ENCODE measurements at places on chromosomes 11 and 22.

GRCh38 chr11:11568651-11569229 lies 53.1 kb downstream of the GALNT18 start:
- DNase-seq = no peak

GRCh38 chr11:33040033-33040861 lies 875 bp downstream of the TCP11L1 start:
- DNase-seq = no peak

- no peak for DNase-seq
Measured at GRCh38 chr11:90204832-90205646, 17.8 kb downstream of the CHORDC1 start.

DNA sequence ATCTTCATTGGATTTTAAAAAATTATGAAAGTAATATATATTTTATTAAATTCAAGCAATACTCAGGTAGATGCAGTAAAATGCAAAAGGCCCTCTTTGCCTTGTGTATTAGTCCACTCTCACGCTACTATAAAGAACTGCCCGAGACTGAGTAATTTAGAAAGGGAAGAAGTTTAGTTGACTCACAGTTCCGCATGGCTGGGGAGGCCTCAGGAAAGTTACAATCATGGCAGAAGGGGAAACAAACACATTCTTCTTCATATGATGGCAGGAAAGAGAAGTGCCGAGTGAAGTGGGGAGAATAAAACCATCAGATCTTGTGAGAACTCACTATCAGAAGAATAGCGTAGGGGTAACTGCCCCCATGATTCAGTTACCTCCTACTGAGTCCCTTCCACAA lies 130.8 kb downstream of the HIPK3 start:
- no peak for DNase-seq

DNA sequence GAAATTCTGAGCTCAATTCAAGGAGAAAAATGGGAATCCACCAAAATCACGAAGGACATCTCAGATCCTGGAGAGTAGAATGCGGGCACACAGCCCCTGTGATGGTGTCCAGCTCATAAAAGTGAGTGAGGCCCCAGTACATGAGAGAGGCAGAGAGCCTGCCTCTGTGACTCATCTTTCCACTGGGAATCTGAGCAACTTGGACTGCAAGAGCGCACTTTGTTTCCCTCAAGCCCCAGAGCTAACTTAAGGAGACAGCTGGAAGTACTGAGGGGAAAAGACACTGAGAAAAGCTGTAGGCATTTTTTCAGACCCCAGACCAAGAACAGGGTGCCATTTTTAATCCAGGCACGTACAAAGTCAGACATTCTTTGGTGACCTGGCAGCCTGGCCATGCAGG lies 273.7 kb downstream of the C11orf87 start:
- DNase-seq = no peak

DNA sequence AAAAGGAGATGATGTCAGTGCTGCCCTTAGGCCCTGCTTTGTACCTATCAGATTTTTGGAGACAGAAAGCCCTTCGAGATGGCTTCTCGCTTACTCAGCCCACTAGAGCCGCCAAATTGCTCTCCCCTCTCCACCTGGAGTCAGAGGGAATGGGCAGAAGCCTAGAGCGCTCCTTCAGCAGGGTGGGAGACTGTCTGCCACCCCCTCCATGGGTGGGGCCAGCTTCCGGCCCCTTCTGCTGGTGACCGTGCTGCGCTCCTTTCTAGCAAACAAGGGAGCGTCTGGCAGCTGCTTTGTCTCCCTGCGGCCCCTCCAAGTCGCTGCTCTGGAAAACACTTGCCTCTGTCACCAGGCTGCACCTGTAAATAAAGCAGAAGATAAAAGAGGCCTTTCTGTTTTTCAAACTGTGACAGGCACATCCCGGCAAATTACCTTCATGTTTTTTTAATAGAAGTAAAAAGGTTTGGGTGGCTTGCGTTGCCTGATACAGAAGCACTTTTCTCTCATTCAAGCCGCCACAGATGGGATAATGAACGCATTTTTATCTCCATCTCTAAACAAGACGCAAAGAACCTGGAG lies 145.7 kb upstream of the NECTIN1 start:
- no peak for DNase-seq
